ENCODE measurements at places on chromosomes 13 and 19.

GRCh38 chr13:62537593-62537992, 1121.9 kb upstream of the PCDH20 start:
- no peak for DNase-seq

- no peak for DNase-seq
Measured at GRCh38 chr19:1255186-1256161, 7.1 kb downstream of the MIDN start.

GRCh38 chr13:96052656-96053002, 572 bp downstream of the UGGT2 start:
- peak; percentile 7 for DNase-seq

DNA sequence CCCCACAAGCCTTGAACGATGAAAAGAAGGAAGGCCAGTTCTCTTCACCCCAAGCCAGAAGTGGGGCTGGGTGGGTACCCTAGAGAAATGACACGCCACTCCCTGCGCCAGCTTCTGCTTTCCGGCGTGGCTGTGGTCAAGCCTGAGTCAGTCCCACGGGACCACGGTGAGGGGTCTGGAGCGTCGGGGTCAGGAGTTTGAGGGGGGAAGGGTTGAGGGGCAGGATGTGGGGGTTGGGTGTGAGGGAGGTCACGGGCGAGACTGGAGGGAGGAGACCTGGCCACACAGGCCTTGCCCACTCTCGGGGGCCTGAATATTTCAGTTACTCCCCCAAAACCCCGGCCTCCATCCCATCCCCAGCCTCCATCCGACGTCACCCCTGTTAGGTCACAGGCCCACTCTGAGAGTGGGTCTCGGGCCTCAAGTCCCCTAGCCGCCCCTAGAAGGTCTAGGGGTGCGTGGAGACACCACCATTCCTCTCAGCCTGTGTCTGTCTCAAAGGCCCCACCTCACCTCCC, 500 bp upstream of the IFI30 start:
- DNase-seq: no peak

GRCh38 chr19:1324806-1325567, 39.3 kb downstream of the EFNA2 start:
- no peak for DNase-seq

- no peak for DNase-seq
Measured at GRCh38 chr13:110886870-110887596, 27.8 kb downstream of the ANKRD10 start.

Measured in hematopoietic multipotent progenitor cell treated with erythropoietin and hydrocortisone succinate and interleukin-3 and kit ligand, for 15 days (in vitro differentiated cells).